Stimulated activated CD4-positive, alpha-beta T cell treated with anti-CD3 and anti-CD28 coated beads, Interleukin-12 subunit alpha, Interleukin-12 subunit beta, amount 100 ng/mL, for 24 hours (primary cell): ENCODE measurements at places on chromosomes 6 and 20.

DNA sequence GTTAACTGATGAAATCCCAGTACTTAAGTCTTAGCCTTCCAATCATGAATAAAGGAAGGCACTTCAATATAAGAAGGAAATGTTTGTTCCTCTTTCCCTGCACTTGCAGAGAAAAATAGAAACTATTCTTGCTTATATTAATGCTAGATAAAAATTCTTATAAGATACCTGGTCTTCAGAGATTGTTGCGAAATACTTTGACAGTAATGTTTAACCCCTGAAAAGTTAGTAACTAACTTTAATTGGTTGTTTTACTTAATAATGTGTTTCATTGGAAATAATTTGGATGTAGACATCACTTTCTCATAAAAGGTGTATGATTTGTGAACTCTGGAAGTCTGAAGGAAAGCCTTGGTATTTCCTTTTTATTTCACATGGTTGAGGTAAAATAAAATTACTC is 294.2 kb upstream of the SYNCRIP start:
- no peak for DNase-seq

GRCh38 chr6:15246666-15247499 is 1.0 kb downstream of the JARID2 start:
- DNase-seq: no peak

DNA sequence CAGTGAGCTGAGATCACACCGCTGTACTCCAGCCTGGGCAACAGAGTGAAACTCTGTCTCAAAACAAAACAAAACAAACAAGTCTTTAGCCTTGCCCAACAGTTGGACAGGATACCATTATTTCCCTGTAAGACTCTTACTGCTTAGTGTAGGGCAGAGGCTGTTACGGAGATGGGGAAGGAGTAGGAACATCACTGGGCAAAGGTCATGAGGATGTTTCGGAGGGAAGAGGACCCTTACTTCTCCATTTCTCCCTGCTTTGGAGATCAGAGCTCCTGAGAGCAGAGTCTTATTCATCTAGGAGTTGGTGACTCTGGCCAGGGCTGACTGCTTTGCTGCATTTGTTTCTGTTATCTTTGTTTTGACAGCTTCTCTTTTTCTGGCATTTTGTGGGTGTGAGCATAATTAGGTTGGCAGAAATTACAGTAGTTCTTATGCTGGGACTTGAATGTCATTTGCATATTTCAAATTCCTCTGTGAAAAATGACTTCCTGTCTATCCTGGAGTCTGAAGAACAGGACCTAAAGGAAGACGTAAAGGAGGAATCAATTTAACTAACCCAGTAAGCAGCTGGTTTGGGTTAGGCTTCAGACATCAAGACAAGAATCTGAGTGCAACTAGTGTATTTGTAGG is 89.0 kb downstream of the CDS2 start:
- DNase-seq: no peak

DNA sequence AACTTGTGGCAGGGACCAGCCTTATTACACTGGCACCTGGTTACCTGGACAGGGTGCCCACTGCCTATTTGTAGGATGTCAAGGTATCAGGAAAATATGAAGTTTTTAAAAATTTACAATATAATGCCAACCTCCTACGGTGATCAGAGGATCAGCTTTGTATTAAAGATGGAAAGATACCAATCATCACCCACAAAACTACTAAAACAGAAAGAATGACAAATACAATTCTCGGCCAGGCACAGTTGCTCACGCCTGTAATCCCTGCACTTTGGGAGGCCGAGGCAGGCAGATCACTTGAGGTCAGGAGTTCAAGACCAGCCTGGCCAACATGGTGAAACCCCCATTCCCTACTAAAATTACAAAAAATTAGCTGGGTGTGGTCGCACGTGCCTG is 18.4 kb upstream of the PRND start:
- no peak for DNase-seq

DNA sequence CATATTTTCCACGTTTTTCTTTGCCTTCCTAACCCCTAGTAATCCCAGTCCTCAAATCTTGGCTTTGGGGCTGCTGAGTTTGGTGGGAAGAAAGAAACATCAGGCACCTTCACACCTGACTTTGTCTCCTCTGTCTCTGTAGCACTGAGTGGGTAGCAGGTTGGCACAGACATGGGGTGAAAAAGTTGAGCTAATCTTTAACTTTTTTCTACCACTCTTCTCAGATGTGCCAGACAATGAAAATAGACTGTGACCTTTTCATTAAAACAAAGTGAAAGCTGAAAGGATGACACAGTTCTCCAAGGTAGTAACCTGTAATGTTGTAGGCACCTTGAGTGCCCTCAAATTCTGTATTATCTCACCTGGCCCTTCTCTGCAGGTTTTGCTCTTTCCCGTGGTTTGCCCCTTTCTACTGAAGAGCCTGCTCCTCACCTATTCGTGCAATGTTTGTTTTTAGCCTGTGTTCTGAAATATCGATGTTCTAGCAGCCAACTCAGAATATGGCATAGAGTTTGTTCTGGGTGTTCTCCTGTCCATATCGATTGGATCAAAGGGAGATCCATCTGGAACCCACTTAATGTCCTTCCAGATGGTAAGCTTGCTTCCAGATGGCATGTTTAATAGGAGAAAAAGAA is 57.8 kb upstream of the ATXN1 start:
- DNase-seq: no peak

- no peak for DNase-seq
Observed at GRCh38 chr6:149060985-149061760, 256.3 kb upstream of the TAB2 start.
